ENCODE measurements at places on chromosomes 5 and 9.

DNA sequence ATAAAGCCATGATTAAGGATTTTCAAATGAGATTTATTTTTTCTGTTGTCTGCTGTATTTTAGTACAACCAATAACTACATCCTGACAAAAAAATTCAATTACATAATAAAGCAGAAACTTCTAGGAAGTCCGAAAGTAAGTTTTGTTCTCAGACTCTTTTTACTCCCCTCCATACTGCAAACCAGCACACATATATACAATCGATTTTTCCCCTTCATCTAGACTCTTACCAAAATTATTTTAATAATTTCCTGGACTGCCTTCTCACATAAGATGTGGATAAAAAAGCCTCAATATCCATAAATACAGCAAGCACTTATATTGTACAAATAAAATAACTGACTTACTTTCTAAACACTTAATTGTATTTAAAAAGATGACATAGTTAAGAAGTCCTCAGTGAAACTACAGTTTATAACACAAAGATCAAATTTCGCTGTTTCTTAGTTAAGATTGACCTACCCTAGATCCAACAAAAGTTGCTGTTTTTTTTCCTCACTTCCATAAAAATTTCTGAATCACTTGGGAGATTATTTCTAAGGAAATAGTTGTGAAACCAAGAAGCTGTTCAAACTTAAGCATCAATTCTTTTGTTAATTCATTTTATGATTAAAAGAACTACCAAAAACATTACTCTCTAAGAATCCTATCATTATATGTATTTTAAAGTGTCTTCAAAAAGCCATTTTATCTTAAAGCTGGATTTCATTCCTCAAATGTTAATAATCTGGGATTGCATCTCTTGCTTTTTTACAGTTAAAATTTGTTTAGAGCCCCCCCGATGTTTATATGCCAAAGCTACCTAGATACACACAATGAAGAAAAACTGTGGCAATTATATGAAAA lies 74.7 kb upstream of the IFNE start:
- DNase-seq = no peak

DNA sequence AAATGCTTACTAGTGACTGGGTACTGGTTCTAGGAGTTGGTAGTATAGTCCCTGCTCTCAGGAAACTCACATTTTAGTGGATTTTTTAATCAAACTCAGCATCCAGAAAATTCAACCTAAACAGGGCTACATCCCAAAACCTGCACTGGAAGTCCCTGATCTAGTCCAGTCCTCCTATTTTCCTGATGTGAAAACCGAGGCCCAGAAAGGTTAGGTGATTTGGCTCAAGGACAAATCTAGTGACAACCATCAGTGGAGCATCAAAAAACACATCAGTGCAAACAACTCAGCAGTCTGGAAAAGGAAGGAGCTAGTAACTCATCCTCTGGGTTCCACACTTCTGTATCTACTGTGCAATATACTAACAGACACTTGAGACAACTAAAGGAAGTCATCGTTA lies 38.2 kb downstream of the SERINC5 start:
- DNase-seq = no peak

DNA sequence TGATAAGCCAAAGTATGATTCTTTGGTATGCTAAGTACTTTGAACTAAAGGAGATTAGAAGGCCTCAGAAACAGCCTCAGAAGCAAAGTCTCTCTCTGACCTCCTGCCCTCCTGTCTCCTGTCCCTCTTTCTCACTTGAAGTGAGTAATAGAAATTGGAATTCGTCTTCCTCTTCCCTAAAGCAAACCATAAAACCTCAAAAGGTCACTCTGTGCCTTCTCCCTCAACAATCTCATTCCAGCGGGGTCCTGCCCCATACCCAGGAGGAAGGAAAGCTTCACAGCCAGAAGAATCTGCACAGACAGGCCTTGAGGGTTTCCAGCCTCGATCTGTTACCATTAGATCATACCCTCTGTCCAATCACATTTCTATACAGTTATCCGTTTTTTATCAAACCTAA lies 87.8 kb downstream of the HAPLN1 start:
- DNase-seq = peak; percentile 65

DNA sequence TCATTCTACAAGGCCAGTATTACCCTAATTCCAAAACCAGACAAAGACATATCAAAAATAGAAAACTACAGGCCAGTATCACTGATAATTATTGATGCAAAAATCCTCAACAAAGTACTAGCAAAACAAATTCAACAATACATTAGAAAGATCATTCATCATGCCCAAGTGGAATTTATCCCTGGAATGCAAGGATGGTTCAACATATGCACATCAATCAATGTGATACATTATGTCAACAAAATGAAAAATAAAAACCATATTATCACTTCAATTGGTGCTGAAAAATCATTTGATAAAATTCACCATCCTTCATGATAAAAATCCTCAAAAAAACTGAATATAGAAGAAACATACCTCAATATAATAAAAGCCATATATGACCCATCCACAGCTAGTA lies 115.2 kb upstream of the SLC27A6 start:
- DNase-seq = no peak

DNA sequence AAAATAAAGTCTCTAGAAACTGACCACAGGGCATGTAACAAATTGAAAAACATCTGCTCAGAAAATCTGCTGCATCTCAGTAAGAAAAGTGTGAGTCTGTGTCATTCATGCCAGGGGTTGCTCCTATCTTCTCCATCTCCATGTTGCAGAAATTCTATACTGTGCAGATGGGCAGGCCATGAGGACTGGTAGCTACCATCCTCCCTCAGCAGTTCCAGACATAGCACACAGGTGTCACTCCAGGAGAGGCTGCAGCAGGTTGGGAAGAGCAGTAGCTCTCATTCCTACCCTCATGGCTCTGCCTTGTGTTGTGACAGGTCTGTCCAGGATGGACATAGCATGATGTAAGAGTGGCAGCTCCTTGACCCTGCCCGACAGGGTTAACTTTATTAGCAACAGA lies 173.4 kb downstream of the NDUFS4 start:
- DNase-seq = peak; percentile 31

GRCh38 chr5:118029807-118030206 lies 958.5 kb downstream of the DTWD2 start:
- no peak for DNase-seq

DNA sequence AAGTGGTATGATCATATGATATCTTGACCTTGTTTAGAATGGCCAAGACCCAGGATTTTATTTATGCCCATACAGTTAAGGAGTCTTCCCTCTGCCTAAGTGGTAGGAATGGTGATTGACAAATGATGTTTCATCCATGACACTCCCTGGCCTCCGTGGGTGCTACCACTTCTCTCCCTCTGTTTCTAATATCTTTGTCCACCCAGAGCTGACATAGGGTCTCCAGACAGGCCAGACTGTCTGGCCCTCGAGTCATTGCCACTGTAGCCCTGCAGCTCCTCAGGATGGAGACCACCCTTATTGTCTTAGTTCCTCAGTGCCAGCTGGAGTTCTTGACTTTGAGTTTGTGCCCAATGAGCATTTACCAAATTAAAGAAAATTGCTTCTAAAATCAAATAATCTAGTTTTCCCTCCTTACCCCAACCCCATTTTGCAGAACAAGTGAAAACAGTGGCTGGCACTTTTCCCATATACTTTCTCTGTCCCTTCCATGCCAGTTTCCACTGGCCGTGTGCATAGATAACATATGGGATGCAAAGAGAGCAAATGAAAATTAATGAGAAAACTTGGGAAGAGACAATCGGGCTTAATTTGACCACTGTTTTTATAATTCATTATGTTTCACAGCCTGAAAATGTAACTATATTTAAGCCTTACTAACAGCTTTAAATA lies 235.7 kb downstream of the NSG2 start:
- no peak for DNase-seq

Measured in epithelial cell of esophagus (primary cell).